Stimulated activated CD4-positive, alpha-beta T cell treated with anti-CD3 and anti-CD28 coated beads, Interleukin-12 subunit alpha, Interleukin-12 subunit beta, amount 100 ng/mL, for 24 hours (primary cell): ENCODE measurements at places on chromosomes 4 and X.

DNA sequence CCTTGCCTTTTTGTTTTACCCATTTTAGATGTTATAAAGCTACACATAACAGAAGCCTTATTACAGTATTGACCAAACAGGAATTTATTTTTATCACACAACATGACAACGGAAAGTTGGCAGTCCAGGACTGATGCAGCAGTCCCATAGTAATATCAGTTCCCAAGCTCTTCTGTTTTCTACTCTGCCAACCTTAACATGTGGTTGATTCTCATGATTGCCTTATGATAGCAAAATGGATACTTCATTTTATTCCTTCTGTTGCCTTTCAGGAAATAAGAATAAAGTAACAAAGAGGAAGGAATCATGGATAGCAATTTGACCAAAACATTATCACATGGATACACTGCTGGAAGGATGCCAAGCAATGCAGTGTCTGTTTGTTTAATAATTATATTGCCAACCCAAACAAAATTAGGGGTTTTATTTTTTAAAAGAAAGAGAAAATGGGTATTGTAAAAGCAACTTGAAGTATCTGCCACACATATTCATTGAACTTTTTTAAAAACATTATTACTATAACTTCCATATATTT is 275.7 kb downstream of the STPG2 start:
- DNase-seq, result no peak

- DNase-seq, result no peak
These were observed 2498.1 kb downstream of the PCDH7 start for GRCh38 chr4:33218238-33218637.

GRCh38 chrX:25976683-25977310 is 161.3 kb upstream of the MAGEB18 start:
- no peak for DNase-seq

- no peak for DNase-seq
These were observed 97.3 kb upstream of the NOCT start for GRCh38 chr4:138918169-138918869.

DNA sequence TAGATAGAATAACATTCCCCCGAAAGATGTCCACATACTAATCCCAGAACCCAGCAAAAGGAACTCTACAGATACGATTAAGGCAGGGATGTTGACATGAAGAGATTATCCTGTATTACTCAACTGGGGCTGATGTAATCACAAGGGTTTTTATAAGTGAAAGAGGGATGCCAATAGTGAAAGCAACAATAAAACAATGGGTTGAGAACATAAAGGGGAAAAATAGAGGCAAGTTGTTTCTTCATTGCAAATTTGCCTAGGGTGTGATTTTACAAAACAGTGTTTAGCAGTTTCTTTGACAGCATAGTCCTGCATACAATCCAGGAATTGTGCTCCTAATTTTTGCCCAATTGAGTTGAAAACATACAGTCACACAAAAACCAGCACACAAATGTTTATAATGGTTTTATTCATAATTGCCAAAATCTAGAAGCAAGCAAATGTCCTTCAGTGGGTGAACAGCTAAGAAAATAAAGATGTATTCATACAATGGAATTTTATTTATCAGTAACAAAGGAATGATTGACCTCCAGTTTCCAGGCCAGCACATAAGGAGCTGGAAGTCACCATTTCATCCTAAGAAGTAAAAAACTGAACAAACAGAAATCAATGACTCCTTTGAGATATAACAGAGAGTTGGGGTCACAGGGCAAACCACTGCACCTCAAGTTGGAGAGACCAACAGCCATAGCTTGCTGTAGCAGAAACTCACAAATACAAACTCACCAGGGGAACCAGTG is 107.2 kb downstream of the CENPC start:
- no peak for DNase-seq

- no peak for DNase-seq
These were observed 105.1 kb downstream of the ADGRA3 start for GRCh38 chr4:22410645-22411247.

- DNase-seq, result no peak
These were observed 33.5 kb downstream of the MED28 start for GRCh38 chr4:17647927-17648326.

GRCh38 chr4:154064244-154064643 is 275.4 kb upstream of the SFRP2 start:
- no peak for DNase-seq

DNA sequence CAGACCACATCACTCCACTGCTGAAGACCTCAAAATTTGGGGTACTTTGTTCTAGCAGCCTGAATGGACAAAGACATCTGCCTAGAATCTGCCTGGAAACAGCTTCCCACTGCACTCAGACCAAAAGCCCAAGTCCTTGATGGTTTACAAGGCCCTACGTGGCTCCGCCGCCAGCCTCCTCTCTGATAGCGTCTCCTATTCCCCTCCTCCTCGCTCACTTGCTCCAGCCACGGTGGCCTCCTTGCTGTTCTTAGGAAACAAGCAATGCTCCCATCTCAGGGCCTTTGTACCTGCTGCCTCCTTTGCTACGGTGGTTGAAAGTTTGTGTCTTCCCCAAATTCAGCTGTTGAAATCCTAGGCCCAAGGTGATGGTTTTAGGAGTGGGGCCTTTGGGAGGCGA is 34.7 kb upstream of the SORCS2 start:
- DNase-seq, result no peak

DNA sequence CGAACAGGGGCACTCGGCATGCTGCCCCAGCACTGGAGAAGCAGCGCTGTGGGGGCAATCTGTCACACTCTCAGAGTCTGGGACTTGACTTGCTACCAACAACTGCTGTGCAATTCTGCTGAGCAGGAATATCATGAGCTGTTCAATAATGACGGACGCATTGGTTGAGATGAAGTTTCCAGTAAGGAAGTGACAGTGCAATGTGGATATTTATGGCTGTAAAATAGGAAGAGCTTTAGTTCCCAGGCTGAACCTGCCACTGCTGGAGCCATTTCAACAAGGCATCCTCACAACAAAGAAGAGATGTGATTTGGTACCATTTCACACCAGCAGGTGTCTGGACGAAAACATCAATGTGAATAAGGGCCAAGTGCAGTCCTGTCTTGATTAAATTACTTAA is 24.2 kb downstream of the CHST7 start:
- no peak for DNase-seq

DNA sequence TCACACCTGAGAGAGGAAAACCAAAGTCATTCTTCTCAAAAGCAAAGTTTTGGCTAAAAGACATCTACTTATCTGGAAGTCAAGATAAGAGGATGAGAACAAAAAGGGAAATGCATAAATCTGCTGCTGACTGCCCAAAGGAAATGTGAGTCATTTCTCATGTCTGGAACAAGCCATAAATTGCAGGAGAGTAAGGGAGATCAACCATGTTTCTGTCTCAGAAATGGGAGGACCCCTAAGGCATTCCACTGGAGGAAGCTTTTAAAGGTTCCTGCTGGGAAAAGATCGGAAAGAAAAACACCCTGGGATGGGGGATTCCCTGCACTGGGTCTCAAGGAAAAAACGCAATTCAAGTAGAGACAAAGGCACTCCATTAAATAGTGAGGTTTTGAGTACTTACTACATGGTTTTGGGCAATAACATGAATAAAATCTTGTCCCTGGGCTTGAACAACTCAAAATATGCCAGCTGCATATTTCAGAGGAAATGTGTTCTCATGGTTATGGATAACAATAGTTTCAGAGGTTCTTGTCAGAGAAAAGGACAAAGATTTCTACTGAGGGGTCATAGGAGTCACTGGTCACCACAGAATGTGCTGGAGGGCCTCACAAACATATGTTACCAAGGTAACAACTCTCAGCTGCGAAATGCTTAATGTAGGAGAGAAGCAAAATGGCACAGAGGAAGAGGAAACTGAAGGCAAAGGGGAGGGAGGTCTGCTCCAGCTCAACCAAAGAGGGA is 19.3 kb downstream of the GPR143 start:
- DNase-seq, result no peak

DNA sequence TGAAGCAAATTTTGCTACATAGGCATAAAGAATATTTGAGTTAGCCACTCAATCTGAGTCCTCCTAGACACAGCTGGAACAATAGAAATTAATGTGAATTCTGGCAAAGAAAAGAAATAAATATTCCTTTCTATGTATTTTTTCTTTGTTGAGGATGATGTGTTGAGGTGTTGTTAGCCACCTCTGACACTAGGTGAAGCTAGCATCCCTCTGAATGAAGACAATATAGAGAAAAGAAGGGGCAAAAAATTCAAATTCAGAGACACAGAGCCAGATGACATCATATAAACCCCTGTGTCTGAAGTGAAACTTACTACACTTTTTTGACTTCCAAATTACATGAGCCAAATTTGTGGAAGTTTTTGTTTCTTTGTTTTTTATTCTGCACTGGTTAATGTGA is 34.6 kb upstream of the TMPRSS11D start:
- DNase-seq, result no peak

- no peak for DNase-seq
These were observed 33.0 kb upstream of the TTC29 start for GRCh38 chr4:146978641-146979040.
